ENCODE measurements at places on chromosomes 3 and 15.

GRCh38 chr15:84143753-84144314 is 91.7 kb upstream of the GOLGA6L4 start:
- no peak for DNase-seq

DNA sequence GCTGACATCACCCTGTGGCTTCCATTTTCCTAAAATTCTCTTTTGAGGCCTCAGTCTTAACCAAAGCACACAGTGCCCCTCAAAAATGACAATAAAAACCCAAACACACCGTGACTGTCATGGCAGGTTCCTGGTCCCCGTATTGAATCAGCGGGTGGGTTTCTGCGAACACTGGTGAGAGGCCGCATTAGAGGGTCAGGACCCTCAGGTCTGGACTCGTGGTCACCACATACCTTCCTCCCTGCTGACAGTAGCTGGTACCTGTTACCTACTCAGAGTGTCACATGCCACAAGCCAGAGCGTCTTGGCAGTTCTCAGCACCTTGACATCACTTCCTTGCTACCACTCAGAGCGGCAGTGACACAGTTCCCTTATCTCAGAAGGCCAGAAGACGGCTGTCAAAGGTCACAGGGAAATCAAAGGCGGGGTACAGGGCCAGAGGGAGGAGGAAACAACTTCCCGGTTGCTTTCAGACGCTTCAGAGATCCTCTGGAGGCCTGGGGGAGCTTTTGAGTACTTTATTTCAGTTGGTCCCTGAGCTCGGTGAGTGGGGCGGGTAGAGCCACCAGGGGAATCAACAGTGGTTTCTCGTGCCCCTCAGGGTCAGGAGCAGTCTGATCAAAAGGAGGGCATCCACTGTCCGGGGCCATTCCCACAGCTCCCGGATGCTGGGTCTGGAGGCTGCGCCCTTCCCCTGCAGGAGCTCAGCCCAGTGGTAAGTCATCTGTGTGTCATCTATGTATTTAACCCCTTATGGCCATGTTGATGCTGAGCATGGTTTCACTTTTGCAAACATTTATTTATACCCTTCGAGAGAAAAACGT is at the start of the genes CCR5AS and CCRL2:
TSS of gene CCR5AS (minus strand) at position 279 of the 824 bp plus-strand sequence.
TSS of gene CCRL2 (plus strand) at position 472 of the 824 bp plus-strand sequence. CDS start 821 bp downstream, outside the sequence.
- peak; percentile 9 for DNase-seq

GRCh38 chr15:96578393-96578792 is 247.9 kb downstream of the NR2F2 start:
- no peak for DNase-seq

- DNase-seq, result no peak
These were observed 942.1 kb downstream of the AGBL1 start for GRCh38 chr15:87021751-87022150.

DNA sequence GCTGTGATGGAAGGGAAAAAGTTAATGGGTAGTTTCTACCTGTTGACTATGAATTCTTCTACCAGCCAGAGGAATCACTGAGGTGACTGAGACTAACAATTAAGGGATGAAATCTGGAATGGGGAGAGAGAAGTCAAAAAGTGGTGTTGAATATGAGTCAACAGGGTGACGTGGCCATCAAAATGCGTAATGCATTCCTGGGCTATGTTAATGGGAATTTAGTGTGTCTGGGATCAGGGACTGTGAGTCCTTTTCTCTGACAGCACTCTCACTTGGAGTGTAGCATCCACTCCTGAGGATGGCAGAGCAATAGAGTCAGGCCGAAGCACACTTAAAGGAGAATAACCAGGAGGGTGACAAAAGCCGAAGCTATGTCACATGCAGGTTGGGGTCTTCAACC is 60.4 kb downstream of the MESD start:
- no peak for DNase-seq

DNA sequence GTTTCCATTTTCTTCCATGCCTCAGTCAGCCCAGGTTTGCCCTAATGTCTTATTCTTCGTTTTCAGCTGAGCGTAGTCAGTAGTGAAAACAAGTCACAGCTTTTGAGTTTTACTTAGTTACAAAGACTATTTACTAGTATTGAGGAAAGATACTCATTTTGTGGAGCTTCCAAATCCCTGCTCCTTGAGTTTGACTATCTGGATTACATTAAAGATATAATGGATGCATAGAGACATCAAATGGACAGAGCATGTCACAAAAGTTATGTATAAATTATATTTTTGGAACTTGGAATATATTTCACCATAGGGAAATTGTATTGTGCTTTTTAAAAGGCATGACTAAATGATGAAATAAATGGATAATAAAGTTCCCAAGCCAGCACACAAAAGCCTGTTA is 54.6 kb upstream of the AKAP13 start:
- DNase-seq, result no peak

DNA sequence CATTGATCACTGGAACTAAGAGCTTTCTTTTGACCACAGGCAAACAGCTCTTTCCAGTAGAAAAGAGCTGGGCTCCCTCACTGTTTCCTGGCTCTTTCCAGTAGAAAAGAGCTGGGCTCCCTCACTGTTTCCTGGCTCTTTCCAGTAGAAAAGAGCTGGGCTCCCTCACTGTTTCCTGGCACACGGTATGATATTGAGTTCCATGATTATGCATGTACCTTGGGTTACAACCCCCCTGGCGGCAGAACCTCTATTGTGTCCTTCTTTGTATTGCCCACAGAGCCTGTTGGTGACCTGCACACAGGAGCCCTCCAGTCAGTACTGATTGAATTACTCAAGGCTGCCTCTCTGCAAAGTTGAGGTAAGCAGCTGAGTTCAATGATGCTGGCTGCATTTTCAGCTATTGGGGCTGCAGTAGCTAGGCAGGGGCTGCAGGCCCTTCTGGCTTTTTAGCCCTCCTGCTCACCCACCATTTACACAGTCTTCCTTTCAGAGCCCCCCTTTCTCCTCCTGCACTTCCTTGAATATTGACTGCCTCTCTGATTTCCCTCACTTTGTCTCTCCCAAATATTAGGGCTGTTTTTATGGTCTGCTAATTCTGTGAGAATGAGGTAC is 10.2 kb downstream of the ACKR2 start:
- DNase-seq, result no peak

- no peak for DNase-seq
These were observed 100.5 kb upstream of the RGMA start for GRCh38 chr15:93189561-93189960.

DNA sequence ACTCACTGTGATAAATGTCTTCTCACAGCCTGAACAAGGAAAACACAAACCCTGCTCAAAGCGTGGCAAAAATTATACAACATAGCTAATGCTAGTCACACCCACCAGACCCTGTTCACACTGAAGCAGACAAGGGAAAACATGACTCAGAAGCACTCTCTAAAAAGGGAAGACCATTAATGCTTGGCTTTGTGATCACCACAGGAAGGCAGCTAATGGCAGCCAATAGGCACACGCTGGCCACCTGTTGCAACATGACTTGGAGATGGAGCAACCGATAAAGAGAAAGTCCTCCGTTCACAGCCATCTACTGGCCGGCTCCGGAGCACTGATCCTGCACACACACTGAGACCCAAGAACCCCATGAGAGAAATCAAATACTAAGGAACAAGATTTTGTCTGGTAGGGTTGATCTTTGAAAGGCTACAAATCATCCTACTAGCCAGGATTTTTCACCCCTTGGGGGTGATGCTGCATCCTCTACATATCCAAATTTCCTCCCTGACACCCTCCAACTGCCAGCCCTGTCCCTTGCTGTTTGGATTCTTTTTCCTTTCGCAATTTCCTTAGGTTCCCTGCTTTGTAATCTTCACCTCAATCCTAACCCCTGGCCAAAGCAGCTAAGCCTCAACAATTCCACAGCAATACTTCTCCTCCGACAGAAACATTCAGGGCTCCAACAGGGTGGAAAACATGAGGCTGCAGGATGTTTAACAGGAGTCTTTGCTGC is 3.2 kb downstream of the ZXDC start:
- DNase-seq, result no peak

DNA sequence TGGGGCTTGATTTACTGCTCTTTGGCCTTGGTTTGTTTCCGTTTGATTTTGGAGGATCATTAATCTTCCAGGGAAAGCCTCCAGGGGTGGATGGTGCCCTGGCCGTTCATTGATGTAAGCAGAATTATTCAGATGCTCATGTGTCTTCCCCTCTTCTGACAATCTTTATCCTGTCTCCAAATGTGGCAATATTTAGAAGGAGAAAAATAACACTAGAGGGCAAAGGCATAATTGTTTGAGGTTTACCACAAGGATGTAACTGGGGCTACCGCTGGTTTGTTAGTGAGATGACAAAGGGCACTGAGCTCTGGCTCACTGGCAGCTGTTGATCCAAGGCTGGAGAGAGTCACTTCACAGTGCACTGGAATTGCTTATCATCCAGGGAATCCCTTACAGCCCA is 18.2 kb upstream of the PLCL2 start:
- no peak for DNase-seq

GRCh38 chr15:55320238-55320550 is 1.2 kb downstream of the PIGB start:
- DNase-seq, result no peak

- DNase-seq, result no peak
These were observed 298.6 kb upstream of the ICE2 start for GRCh38 chr15:60777558-60777957.

DNA sequence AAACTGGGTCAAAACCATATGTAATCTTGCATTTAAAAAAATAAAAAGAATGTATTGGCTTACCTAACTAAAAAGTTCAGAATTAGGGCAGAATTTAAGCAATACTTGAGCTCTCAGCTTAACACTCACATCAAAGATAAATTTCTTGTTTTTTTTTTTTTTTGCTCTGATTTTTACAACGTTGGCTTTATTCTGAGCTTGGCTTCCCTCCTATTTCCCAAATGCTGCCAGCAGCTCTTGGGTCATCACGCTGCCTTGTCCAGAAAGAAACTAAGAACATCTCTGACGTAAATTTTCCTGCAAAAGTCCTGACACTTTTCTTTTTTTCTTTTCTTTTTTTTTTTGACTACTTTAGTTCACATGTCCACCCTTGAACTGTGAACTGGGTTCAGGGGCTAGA is 150.6 kb upstream of the TGFBR2 start:
- DNase-seq, result no peak

DNA sequence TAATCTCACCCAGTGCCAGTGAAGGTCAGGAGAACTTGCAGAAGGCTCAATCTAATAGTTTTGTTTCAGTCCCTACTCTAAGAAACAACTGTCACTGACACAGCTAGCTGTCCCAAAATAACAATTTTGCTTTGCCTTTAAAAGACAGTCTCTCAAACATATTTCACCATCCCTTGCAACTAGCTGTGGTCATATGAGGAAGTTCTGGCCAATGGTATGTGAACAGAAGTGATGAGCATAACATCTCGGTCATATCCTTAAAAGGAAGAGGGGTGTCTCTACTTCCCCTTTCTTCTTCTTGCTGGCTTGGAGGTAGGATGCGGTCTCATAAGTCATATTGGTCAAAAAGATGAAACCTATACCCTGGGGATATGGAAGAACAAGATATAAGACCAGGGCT is 198.1 kb downstream of the NEK10 start:
- DNase-seq, result no peak

DNA sequence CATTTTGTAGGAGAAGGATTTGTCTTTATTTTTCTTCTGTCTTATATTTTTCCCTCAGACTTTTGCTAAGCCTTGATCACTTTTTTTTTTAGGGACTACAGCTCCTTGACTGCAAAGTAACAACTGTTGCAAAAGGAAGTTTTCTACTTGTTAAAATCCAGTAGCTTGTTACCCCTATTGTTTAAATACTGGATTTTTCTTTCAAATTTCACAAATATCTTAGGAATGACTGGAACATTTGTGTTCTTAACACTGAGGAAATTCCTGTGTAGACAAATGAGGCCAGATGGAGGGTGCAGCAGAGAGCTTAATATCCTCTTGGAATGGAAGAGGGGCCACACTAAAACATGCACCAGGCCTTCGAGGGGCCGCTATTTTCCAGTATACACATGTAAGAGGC is 3.2 kb upstream of the PGPEP1L start:
- DNase-seq, result no peak

GRCh38 chr3:53489787-53490458 is 4.5 kb upstream of the CACNA1D start:
- DNase-seq, result peak; percentile 11

- no peak for DNase-seq
These were observed 13.6 kb upstream of the RBMS3 start for GRCh38 chr3:29267226-29267625.

GRCh38 chr3:116040152-116040551 is 405.1 kb downstream of the LSAMP start:
- no peak for DNase-seq

DNA sequence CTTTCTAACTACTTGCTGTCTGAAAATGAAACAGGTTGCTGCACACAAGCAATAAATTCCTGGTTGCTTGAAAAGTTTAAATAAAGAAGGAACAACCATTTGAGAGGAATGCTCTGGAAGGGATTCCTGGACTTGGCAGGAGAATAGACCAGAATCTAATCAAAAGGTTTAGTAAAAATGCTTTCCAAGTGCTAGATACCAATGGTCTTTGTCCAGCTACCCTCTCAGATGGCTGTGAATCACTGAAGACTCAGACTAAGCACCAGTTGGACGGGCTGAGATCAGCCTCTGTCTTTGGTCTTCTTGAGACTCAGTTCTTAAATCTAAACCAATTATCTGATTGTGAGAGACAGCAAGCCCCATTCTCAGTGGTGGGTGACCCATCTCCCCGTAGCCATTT is 27.7 kb upstream of the LPP start:
- no peak for DNase-seq

- DNase-seq, result no peak
These were observed 32.7 kb downstream of the SMAD3 start for GRCh38 chr15:67097930-67098740.

- DNase-seq, result no peak
These were observed 81.2 kb upstream of the GOLGA8J start for GRCh38 chr15:30001602-30002001.

DNA sequence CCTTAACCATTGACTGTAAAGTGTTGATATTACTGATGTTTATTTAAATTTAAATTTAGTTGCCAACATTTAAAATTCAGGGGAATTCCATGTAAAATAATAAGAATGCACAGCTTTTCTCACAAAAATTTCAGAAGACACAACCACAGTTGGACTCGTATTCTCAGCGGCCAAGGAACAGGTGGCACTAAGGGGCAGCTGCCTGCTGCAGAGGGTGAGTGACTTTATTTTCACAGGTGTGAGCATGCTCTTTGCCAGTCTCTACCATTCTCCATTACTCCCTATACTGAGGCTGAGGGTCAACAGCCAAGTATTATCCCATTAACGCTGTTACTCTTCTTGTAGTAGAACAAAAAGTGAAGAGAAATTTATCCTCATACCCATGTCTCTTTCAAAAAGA is 92.1 kb upstream of the GADL1 start:
- DNase-seq, result no peak

GRCh38 chr3:122079524-122080206 is 24.5 kb downstream of the CD86 start:
- DNase-seq, result no peak

DNA sequence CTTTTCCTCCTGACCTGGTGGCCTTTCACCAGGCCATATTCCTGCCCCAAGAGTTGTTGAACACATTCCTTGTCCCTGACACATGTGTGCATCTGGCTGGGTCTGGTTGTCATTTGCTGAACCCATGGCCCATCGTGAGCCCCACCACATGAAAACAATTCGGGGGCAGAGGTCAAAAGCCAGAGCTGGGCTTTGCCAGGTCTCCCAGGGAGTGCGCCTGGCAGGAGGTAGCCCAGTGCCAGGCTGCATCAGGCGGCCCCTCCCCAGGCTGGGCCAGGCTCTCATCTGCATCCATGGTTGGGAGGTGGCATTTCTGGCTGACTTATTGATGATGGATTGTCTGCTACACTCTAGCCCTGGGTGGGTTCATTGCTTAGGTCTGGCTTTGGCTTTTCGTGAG is 30.9 kb downstream of the SPSB4 start:
- DNase-seq, result no peak

- no peak for DNase-seq
These were observed 99.1 kb downstream of the MESD start for GRCh38 chr15:80890341-80891005.
